HT1080 (cell line): ENCODE measurements at places on chromosomes 6 and 20. TPM values are rescaled to one million over a fixed set of nuclear protein-coding genes. Genes with fewer than 3 reads are reported as not detected.

The SPATA2 gene
- 6.7 and 8.7 TPM in 2 replicates for total RNA-seq

The SDCBP2 gene
- 0.67 and 1.1 TPM in 2 replicates for total RNA-seq

The SEL1L2 gene
- not detected in 2 replicates for total RNA-seq

The SPATS1 gene
- total RNA-seq: not detected in 2 replicates

The VGLL2 gene
- not detected in 2 replicates for total RNA-seq

The PDYN gene
- not detected in 2 replicates for total RNA-seq

The BHLHE23 gene
- not detected in 2 replicates for total RNA-seq

The C20orf202 gene
- total RNA-seq: not detected in 2 replicates

The LST1 gene
- total RNA-seq: not detected in 2 replicates

The BPIFB2 gene
- total RNA-seq: not detected in 2 replicates

The LY6G5C gene
- 0.47 and 3.6 TPM in 2 replicates for total RNA-seq

The CST7 gene
- total RNA-seq: 0.60 and 1.0 TPM in 2 replicates

The MUCL3 gene
- not detected in 2 replicates for total RNA-seq

The CASS4 gene
- not detected in 2 replicates for total RNA-seq

The C20orf141 gene
- total RNA-seq: 0.50 TPM in 1 of 2 replicates, not detected in the other

The TCF15 gene
- total RNA-seq: not detected in 2 replicates

The RNF144B gene
- 1.1 and 1.3 TPM in 2 replicates for total RNA-seq

The SPEF1 gene
- total RNA-seq: not detected in 2 replicates

The KCNK17 gene
- not detected in 2 replicates for total RNA-seq

The OLIG3 gene
- total RNA-seq: not detected in 2 replicates

The RNASET2 gene
- total RNA-seq: 22.0 and 25.0 TPM in 2 replicates

The SRSF6 gene
- 50.0 and 63.7 TPM in 2 replicates for total RNA-seq

The SRMS gene
- not detected in 2 replicates for total RNA-seq

The BTN1A1 gene
- total RNA-seq: 0.23 TPM in 1 of 2 replicates, not detected in the other

The SLC26A8 gene
- 0.26 and 0.27 TPM in 2 replicates for total RNA-seq

The PNRC1 gene
- total RNA-seq: 7.7 and 10.8 TPM in 2 replicates
